ENCODE measurements at places on chromosomes 4 and X.
A peak's percentile ranks its signal among the peaks of the same experiment; 100 is the strongest.

DNA sequence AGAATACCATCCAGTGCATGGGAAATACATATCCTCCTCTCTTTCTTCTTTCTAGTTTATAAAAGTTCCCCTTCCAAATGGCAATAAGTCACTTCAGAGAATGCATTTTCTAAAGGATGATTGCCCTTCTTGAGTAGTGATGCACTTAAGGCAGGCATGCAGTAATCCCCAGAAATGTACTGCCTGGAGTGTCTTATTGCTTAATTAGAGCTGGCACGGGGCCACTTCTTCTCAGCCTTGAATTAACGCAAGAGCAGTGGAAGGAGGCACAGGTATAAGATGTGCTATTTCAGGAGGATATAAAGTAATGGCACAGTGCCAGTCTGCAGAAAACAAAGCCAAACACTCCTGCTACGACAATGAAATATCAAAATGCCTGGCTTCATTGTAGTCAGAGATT lies 371.4 kb upstream of the FAM241A start:
- no peak for DNase-seq

DNA sequence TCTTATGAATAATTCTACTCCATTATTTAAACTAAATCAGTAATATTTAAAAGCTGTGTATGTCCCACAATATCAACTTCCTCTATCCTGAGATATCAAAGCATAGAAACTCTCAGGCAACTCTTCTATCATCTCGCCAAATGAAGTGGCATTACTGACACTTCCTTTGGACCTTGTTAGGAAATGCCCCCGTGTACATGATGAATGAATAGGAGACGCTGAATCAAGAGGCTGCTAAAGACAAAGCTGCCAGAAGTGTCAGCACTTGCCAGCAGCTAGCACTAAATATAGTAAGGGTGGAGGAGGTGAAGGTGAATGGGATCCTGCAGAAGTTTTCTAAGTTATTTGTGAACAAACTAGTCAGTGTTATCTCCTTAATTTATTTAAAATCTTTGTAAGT lies 99.5 kb upstream of the BLTP1 start:
- DNase-seq: no peak

- no peak for DNase-seq
These were observed 107.6 kb upstream of the C1QTNF7 start for GRCh38 chr4:15320121-15320678.

GRCh38 chr4:3486541-3487540 lies 23.7 kb downstream of the DOK7 start:
- DNase-seq: no peak

GRCh38 chr4:113674251-113674650 lies 87.3 kb downstream of the CAMK2D start:
- DNase-seq: no peak

DNA sequence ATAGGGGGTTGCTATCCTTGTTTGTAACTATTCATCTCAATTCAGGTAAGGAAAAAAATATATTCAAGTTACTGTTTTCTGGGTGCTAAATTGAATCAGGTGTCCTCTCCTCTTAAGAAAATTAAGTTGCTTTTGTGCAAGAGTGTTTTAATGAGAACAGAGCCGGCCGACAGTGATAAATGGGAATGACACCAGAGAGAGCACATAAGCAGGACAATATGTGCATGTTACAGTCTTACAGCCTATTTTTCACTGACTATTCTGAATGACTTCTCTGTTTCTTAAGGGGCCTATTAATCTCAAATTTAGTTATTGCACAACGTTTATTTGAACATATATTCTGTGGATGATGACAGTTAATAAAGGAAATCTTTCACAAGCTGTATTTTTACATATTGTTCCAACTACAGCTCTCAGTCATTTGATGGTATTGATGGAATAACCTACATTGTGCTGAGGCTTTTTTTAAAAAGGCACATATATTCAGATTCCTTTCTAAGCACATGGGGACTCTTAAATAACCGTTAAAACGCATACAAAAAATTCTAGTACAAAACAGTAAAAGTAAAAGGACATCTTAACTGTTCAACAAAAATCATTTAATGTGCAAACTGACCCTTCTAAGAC lies 68.4 kb downstream of the SLC10A7 start:
- no peak for DNase-seq

DNA sequence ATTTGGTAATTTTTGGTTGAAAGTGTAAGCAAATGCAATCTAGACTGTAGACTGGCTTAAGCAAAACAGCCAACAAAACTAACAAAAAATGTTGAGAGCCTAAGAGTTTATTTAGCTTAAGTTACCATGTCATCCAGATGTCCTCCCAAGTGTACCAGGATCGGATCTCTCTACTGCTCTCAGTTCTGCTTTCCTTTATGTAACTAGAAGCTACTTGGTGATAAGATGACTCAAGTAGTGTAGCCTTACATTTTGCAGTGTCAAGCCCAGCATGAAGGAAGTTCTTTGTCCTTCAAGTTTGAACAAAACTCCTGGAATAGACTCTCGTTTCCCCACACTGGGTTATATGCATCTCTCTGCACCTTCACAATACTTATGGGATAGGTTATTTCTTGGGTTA lies 1500.0 kb downstream of the STIM2 start:
- no peak for DNase-seq

- no peak for DNase-seq
These were observed 34.4 kb upstream of the TBL1X start for GRCh38 chrX:9430346-9430921.

DNA sequence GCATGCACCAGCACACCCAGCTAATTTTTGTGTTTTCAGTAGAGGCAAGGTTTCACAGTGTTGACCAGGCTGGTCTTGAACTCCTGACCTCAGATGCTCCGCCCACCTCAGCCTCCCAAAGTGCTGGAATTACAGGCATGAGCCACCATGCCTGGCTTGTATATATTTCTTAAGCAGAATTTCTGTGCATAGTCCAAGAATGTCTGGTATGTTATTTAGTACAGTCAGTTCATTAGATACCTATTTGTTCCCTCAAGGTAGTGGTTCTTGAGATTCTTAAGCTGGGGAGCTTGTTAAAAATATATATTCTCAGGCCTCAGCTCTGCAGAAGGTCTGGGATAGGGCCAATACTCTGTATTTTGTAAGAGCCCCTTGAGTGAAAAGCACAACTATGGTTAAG lies 4.6 kb upstream of the SERTM2 start:
- DNase-seq: no peak

GRCh38 chr4:18075823-18076433 lies 54.4 kb upstream of the LCORL start:
- DNase-seq: peak; percentile 5

GRCh38 chr4:13171292-13172057 lies 312.7 kb downstream of the RAB28 start:
- no peak for DNase-seq

DNA sequence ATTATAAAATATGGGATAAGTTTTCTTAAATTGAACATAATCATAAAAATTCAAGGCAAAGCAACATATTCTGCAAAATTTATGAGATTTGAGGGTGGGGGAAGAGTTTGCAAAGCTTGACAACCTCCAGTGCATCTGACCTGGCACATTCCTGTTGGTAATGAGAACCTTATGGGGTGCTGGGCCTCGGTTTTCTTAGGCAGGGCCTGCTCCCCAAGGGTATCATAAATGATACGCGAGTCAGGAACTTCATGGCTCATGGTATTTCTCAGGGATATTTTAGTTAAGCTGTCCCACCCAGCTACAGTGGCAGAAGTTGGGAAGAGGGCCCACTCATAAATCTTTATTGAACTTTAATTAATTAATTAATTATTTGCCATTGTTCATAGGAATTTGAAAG lies 13.2 kb downstream of the AFF2 start:
- no peak for DNase-seq

- peak; percentile 43 for DNase-seq
These were observed 38.9 kb downstream of the PDHA1 start for GRCh38 chrX:19382555-19383145.

DNA sequence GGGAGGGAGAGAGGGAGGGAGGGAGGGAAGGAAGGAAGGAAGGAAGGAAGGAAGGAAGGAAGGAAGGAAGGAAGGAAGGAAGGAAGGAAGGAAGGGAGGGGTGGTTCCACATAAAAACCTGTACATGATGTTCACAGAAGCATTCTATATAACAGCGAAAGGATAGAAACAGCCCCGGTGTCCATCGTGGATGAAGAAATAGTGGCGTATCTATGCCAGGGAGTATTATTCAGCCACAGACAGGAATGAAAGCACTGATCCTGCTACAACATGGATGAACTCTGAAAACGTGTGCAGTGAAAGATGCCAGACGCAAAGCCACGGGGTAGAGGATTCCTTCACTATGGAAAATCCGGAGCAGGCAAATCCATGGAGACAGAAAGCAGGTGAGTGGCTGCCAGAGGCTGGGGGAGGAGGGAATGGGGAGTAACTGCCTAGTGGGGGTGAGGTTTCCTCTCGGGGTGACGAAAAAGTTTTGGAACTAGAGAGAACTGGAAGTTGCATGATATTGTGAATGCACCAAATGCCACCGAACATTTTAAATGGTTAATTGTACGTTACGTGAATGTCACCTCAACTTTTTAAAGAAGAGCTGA lies 92.2 kb downstream of the ABLIM2 start:
- DNase-seq: no peak

DNA sequence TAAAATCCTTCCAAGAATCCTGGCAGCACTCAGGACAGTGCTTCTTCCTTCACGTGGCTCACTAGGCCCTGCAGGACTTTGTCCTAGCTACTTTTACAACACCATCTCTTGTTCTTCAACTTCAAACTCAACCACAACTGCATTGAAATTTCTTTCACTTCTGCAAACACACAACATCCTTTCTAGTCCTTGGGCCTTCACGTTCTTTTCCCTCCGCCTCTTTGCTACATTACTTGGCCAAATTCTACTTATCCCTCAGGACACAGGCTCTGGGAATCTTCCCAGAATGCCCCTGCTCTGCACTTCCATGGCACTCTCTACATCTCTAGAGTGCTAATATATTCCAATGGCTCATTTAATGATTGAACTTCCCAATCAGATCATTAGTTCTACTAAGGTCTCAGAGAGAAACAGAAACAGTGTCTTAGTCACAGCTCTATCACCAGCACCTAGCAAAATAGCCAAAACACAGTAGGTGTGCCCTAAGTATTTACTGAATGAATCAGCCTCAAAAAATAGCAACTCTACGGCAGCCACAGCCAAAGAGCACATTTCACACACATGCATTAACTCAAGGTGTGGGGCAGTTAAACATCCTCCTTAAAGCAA lies 73.3 kb downstream of the MANBA start:
- no peak for DNase-seq

GRCh38 chrX:120144178-120144844 lies 14.1 kb upstream of the RHOXF2 start:
- no peak for DNase-seq
